ENCODE measurements at places on chromosomes 12 and 14.

DNA sequence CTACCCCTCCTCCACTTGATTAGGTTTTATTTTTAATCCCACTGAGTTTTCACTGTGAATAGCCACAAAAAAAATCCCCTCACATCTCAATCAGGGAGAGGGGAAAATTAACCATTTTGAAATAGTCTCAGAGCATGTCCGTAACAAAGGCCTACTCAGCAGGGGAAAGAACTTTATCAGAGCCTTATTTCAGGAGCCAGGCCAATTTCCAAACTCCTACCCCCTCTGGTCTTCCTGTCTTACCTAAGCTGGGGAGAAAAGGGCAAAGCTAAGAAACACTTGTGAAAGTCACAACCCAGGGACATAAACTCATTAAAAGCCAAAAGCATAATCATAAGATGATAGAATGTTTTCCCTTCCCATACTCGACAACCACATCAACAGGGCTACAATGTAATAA lies 260.3 kb upstream of the DIO3 start:
- DNase-seq = no peak

DNA sequence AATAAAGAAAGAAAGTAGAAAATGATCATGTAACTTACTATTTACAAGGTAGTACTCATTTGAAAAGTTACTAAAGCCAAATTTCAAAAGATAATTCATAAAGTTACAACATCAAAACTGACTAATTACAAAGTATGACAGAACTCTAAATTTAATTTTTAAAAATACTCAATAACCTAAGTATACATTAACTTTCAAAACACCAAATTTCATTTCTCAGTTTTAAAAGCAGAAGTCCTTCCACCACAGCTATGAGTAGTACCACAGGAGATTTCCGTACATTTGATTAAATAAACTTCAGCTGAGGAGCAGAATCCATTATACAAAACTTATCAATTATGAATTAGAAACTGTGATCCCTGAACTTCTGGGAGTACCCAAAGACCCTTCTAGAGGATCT lies 100.8 kb upstream of the BBS10 start:
- DNase-seq = no peak

- DNase-seq = no peak
Measured at GRCh38 chr12:43824207-43824775, 11.6 kb upstream of the TMEM117 start.

DNA sequence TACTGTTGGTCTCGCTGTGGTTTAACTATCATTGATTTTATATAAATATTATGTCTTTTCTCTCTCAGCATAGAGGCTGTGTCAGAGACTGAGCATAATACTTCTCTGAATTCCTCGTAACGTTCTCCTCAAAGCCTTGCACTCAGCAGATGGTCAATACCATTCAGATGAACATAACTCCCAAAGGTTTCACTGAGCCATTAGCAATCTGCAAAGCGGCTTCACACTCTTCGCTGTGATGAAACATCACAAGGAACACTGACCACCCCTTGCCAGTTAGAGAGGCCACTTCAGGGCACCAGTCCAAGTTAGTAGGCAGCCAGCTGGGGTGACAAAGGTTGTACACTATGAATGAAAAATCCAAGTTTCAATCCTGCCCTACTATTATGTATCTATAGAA lies 30.1 kb upstream of the STON2 start:
- no peak for DNase-seq

DNA sequence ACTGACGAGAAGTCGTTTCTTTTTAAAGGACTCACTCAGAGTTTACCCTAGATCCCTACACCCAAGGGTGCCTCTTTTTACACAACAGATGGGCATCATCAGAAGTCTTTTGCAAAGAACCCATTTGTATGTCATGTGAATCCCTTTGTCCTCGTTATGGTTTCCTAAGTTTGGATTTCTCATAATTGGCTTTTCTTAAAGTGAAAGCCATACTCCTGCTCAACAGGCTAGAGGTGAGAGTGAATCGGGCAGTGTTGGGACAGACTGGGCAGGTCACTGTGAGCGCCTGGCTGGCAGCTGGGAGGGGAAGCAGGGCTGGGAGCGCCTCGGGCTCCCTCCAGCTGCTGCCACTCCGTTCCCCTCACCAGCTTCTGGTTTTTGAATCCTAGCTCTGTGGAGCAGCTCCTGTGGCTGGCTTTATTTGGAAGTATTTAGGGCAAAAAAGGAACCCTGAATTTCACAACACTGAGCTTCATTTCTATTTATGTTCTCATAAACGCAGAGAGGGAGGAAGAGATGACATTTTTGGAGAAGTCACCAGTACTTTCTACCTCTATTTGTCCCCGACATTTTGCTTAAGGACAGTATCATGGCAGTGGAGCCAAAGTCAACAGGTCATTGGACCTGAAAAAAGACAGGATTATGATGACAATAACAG lies 63.8 kb upstream of the ACTN1 start:
- no peak for DNase-seq

Measured in stimulated activated CD4-positive, alpha-beta T cell treated with anti-CD3 and anti-CD28 coated beads, TNF-alpha, amount 100 ng/mL, for 24 hours (primary cell).